Suprapubic skin (tissue), 4 donors: ENCODE measurements at places on chromosomes 6 and 20. TPM values are rescaled to one million over a fixed set of nuclear protein-coding genes. Genes with fewer than 3 reads are reported as not detected.

DNA sequence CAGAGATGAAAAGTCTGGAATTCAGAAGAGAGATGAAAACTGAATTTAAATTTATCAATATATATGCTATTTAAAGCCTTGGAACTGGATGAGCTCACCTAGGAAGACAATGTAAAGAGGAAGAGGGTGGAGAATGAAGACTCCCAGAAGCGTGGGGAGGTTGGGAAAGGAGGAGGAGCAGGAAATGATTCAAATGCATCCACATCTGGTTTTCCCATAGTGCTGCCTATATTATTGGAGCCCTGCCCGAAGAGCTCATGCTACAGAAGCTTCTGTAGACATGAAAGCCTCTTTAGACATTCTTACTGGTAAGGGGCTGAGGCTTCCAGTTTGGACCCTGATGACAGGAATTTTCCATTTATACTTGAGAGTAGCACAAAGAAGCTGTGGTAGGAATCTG lies 19.2 kb downstream of the PDE7B start:
- DNase-seq = no peak

The PNPLA1 gene
- total RNA-seq = 28.9 TPM

DNA sequence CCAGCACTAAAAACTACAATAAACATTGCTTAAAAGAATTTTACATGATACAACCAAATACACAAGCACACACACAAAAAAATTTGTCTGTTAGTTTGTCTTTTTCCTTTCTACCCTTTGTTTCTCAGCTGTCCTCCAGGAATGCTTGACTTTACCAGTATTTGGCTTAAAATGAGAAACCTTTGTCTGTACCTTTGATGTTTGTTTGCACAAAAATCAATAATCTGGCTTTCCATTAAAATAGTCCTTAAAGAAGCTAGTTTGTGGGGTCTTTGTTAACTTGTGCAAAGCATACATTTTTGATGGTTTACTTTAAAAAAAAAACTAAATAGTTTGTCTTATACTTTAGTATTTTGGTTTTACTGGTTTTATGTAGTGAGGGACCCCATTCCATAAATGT lies 49.3 kb downstream of the RPRD1B start:
- no peak for DNase-seq

DNA sequence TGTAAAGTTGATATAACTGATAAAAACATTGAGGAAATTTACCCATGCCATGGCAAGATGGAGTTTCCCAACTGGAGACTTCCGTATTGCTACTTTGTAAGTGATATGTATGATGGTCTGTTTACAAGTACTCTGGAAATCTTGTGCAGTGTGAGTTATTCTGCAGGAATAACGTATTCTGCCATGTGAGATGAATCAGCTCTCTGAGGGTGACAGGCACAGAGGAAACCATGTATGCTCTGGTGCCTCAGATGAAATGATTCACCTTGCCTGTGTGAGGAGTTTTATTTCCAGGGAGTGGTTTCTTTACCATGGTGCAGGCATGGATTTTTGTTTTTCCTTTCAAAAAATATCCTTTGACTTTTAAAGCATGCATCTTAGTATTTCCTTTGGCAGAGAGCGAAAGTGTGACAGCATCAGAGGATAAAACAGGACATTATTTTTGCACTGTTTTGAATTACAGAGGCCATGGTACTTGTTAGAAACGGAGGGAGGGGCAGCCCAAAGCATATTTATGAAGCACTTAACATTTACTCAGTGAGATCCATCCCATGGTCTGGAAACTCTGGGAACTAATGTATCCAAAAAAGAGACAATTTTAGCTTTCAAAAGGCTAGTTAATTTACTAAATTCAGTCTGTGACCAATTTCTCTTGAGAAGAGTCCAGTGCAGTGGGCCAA lies 36.0 kb upstream of the MTRF1L start:
- no peak for DNase-seq

GRCh38 chr6:148803979-148804378 lies 57.1 kb downstream of the UST start:
- DNase-seq = no peak

The WFDC10B gene
- not detected for total RNA-seq

DNA sequence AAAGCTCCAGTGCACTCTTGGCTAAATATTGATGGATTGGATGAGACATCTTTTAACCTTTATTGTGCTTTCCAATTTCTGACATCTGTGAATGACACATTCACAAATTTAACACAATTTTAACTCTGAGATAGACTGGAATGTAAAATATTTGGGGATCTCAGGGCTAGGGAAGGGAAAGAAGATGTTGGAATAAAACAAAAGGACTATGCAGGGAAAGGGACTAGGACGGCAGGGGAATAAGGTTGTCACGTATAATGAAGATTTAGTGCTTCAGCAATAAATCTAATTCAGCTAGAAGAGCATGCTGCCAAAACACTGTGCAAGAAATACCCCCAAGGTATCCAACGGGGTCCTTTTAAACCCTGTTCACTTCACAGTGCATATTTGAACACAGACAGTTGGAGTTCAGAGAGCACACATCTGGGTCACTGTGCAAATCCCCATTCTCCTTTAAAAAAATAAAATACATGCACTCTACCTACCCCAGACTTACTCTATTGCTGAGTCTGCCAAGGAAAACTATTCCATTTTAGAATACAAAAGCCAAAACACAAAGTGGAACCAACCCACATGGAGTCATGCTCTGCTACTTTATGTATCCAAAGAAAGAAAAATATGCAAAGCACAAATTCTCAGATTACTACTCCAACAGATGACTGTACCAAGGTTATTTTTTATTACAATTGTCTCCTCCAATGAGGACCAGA lies 151.0 kb upstream of the RSPO3 start:
- DNase-seq = no peak

- DNase-seq = no peak
Measured at GRCh38 chr6:14121936-14122344, 4.4 kb downstream of the CD83 start.

DNA sequence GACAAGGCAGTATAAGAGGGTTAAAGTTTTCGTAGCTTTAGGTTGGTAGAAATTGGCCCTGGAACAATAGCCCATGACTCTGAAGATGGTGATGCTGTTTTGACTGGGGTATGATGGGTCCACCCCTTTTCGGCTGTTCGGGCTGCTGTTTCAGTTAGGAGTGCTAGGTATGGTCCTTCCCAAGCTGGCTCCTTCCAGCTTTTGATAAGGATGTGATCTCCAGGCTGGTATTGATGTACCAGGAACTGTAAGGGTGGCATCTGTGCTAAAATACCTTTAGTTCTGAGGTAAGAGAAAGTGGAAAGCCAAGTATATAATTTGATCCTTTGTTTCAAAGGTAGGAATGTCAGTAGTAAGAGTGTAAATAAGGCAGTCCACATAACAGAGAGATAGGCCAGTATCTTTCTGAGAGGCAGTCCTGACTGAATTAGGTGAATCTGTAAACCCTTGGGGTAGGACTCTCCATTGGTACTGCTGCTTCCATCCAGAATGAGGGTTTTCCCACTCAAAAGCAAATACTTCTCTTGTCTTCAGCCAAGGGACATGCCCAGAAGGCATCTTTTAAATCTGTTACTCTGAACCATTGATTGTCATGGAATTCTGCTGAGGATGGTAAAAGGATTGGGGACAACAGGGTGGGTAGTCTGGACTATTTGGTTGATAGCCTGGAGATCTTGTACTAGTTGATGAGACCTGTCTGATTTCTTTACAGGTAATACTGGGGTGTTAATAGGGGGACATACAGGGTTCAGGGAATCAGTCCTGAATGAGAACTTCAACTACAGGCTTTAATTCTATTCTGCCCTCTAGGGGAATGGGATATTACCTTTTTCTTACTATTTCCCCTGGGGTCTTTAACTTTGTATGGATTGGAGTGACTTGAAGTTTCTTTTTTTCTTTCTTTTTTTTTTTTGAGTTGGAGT lies 6.1 kb upstream of the ZNFX1 start:
- DNase-seq = no peak

The RIPOR2 gene
- 12.4 TPM for total RNA-seq

The FUT9 gene
- 1.4 TPM for total RNA-seq

The SPAG4 gene
- total RNA-seq = not detected

DNA sequence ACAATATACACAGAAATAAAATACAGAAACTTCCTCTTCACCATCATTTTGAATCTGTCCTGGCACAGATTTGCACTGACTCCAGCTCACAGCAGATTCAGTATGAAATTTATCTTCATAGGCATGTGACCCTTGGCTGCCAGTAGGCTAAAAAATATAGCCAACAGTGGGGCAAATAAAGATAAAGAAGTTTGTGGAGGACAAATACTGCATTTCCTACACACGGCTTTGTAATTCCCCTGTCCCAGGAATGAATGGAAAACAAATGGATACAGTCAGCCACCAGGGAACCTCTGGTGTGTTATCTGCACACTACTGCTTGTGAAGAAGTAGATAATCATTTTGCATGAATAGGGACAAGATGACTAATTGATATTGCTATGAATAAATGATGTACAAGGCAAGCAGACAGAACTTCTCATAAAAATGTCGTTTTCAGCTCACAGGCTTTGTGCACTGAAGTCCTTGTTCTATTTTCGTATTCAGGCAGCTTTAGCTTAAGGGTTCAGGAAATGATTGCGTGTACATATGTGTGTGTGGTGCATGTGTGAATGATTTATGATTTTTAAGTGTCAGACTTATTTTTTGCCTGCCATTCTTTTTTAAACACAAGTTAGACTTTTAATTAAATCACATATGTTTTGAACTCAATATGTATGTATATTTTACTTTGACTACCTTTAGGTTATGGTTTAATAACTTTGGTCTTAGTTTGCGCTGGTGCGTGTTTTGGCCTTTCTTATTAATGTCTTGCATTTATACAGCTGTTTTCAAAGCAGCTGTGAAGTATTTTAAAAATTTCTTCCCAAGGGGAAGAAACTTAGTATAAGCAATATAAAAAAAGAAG lies 543.8 kb upstream of the JAG1 start:
- DNase-seq = no peak

GRCh38 chr6:119313937-119314884 lies 35.4 kb downstream of the MAN1A1 start:
- no peak for DNase-seq

DNA sequence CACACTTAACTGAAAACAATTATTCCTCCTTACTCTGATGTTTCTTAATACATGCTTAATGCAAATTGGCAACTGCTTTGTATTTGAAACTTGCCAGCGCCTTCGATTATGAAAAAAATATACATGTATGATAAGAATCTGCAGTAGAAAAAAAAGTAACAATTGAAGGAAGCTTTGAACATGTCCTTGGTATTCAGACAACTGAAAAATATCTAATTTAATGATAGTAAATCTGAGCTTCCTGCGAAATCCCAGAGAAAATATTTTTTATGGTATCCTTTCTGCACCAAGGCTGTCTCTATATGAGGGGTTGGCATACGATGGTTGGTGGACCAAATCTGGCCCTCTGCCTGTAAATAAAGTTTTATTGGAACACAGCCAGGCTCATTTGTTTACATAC lies 186.2 kb downstream of the HDGFL1 start:
- DNase-seq = no peak

The TEAD3 gene
- total RNA-seq = 54.3 TPM

The C20orf96 gene
- total RNA-seq = 0.91 TPM

DNA sequence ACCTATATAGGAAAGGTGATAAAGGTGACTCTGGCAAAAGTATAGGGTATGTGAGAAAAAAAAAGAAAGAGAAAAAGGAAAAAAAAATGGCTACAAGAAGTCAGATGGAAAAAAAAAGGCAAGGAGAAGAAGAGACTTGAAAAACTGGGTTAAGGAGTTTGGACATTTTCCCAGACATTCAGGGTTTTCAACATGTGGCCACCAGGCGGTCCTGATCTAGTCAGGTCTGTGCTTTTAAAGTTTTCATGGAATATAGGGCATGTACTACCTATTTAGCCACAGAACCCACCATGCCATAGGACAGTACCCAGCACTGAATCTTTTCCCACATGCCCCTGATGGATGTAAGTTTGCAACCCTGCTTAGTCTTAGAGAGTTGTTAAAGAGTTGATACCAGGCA lies 433.7 kb downstream of the MAFB start:
- DNase-seq = no peak

The BCKDHB gene
- total RNA-seq = 15.1 TPM

DNA sequence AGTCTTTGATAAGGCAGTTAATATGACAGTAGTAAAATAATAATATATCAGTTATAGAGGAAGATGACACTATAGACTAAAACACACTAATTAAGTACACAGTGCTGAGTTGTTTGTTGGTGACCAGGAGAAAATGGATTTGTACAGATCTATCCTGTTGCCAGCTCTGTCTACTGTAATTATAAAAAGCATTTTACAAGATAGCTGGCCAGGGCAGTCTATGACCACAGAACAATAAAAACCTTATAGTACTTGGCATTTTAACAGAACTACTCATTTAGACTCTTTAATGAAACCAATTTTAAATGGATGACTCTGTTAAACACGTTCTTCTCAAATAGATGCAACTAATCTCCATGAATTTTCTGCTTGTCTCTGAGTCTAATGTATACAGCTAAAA lies 367.5 kb downstream of the BTBD9 start:
- DNase-seq = no peak

DNA sequence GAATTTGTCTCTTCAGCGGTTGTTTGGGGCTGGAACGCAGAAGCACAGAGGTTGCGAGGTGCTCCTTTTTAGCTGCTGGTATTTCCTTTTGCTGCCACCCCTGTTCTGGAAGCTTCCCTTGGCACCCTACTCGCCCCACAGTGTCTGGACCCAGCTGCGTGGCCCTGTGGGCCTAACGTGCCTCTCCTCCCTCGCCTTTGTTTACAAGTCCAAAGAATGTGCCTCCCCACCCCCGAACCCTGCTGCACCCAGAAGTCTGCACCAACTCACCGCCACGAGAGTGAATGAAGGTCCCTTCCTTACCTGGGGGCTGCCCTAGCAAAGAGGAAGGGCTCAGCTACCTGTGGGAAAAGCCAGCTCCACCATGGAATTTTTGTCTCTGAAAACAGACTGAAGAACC lies 139.7 kb upstream of the RPS6KA2 start:
- peak; percentile 65 for DNase-seq

DNA sequence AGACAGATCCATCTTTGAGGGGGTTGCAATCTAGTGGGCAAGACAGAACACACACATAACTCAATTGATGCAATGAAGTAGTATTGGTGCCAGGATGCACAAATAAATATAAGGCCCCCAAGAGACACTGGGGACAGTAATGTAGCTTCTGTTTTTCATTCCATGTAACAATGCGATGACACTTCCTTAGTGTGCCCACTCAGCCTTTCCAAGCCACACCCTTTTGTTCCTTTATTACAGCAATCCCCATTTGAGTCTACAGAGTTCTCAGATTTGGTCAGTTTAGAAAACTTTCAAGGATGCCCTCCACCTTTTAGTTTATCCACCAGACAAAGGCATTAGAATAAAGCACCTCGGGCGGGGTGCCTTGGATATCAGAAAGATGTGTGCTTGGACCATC lies 15.5 kb downstream of the TGM3 start:
- DNase-seq = no peak
